HAP-1 (cell line): ENCODE measurements at places on chromosomes 5 and 9.

DNA sequence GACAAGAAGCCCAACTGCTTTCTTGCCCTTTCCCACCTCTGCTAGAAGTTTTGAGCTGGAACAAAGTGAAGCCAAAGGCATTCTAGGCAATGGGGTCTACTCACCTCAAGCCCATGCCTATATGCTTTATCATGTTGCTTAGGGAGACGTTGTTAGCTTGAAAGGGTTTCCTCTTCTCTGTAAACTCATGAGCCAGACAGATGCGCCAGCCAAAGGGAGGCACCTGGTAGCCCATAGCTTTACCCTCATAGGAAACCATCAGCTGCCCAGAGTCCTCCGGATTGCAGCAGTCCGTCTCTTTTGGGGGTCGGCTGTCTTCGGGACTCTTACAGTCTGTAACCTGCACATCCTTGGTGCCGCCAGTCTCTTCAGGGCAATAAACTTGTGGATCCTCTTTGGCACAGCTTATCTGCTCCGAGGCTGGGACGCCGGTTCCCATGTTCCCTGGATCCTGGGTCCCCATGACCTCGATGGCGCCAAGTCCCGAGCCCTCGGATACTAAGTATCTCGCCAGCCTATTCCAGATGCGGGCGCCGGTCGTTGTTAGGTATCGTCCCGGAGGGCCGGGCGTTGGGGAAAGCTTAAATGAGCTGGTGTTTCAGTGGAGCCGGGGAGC, 678 bp downstream of the GBA2 start:
- no peak for DNase-seq

GRCh38 chr9:131650254-131650653, 89.6 kb downstream of the RAPGEF1 start:
- DNase-seq: no peak

GRCh38 chr5:14035859-14036503, 91.5 kb upstream of the DNAH5 start:
- peak; percentile 48 for DNase-seq

DNA sequence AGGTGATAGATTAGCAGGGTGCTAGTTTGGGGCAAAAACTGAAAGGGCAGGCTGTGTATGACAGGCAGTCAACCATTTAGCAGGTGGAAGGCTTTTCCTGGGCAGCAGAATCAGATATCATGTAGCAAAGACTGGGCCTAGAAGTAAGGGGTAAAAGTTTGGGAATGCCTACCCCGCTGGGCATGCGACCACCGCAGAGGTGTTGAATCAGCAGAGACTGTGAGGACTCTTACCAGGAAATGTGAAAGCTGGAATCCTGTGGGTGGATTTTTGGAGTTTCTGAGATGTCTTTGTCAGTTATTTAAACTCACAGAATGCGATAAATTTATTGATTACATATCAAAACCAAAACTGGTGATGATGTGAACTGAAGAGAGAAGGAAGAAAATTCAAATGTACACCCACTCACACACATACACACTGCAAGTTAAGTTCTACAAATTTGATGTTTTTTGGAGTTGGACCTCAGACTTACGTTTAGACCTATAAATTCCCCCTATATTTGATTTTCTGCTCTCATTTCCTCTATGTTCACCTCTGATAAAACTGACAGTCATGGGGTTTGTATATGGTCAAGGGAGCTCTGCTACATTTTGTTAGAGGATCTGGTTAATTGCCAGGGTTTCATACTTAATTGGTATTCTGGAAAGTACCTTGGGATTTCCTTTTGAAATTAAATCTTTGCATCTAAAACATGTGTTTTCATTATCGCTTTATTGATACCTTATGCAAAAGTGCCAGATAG, 333.6 kb downstream of the CSNK1G3 start:
- no peak for DNase-seq

- DNase-seq: no peak
Measured at GRCh38 chr9:131288217-131288616, 1.3 kb upstream of the PLPP7 start.

DNA sequence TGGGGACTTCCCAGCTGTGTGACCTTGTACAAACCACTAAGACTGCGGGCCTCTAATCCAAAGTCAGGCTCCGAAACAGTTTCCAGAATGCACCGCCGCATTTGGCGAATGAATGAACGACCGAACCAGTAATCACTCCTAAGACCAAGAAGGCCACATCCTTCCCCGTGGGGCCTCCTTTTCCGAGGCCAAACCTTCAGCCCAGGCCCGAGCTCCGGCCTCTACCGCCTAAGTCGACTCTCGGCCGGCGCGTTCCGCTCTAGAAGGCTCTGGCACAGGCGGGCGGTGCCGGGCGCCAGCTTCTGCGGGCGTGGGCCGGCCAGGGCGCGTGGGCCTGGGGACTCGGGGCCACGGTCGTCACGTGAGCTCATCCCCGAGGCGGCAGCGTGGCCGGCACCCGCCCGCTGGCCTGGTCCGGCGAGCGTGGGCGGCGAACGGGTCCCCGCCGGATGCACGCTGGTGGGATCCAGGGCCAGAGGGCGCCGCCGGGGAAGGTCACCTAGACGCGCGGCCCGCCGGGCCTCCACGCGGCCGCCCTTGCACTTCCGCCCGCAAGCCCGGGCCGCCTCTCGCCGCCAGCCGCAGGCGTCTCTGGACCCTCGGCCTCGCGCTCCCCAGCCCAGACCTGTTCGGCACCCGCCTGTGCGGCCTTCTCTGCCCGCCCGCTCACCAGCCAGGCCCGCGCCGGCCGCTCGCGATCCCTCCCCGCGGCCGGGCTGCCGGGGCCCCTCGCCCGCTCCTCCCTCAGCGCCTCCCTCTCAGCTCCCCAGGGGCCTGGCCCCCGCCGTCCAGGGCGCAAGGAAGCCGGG, 754 bp downstream of the VDAC1 start:
- DNase-seq: peak; percentile 23

DNA sequence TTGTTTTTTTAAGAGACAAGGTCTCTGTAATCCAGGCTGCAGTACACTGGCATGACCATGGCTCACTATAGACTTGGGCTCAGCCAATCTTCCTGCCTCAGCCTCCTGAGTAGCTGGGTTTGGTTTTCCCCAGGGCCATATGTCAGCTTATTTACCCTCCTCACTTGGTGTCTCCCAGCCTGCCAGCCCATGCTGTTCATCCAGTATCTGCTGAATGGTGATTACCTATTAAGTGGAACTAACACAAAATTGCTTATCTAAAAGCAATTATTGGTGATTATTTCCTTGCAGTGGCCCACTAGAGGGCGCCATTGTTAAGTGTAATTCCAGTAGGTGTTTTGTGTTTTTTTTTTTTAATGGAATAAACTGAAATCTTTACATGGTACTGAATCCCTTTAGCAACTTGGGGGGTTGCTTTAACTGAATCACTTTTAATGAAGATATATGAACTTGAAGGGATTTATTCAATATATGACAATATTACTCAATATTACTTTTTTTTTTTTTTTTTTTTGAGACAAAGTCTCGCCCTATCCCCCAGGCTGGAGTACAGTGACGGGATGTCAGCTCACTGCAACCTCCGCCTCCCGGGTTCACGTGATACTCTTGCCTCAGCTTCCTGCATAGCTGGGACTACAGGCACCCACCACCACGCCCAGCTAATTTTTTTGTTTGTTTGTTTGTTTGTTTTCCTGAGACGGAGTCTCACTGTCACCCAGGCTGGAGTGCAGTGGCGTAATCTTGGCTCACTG, 13.8 kb downstream of the EXOSC2 start:
- peak; percentile 67 for DNase-seq

- no peak for DNase-seq
Measured at GRCh38 chr9:113398796-113399195, 2.3 kb downstream of the ALAD start.

- no peak for DNase-seq
Measured at GRCh38 chr9:5430912-5431311, 6.8 kb downstream of the PLGRKT start.
